Naive thymus-derived CD4-positive, alpha-beta T cell (primary cell): ENCODE measurements at places on chromosomes 1 and 21.
A peak's percentile ranks its signal among the peaks of the same experiment; 100 is the strongest.

DNA sequence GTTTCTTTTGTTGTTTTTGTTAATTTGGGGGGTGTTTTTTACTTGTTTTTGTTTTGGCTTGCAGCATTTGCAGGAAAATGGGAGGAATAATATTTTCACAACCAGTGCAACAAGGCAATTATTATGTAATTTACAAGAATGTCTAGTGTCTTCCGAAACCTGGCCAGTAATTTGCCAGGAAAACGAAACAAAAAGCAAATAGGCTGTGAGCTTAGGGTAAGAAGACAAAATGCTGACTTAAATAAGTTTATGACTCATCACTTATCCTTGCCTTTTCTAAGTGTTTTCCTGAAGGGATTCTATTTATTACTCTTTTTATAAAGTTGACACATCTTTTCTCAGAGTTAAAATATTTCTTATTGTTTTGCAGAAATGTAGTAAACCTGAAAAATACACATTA is 49.8 kb downstream of the KCNT2 start:
- DNase-seq, result no peak

GRCh38 chr1:178412400-178412770 is 84.4 kb downstream of the CLEC20A start:
- DNase-seq, result no peak

DNA sequence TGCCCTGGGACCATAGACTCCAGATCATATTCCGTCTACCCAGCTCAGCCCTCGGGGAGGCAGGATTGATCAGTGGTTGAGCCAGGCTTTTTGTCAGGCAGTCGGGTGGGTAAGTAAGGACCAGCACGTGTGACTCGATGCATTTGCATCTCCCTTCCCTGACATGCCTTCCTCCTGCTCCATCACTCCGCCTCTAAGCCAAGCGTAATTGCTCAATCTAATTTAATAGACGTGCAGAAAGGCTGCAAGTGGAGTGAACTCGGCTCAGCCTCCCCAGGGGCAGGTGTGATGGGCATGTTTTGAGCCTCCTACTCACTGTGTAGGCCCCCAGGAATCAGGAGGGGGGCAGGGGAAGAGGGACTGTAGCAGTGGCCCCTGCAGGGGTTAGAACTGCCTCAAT is 34.6 kb upstream of the GRIK3 start:
- DNase-seq, result no peak

DNA sequence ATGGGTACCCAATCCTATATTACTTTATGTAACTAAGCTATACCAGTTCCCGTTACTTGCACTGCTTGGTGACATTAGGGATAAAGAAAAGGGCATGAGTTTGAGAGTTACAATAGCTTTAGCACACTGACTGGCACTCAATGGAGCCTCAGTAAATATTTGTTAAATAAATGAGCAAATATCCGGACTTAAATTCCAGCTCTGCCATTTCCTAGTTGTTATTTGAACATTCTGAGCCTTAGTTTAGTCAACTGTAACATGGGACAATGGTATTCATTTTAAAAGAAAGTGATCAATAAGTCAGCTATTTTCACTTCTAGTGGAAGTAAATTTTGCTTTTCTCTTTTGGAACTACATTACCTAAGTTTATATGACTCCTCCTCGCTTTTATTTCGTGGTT is 198.7 kb downstream of the ZC3H11B start:
- DNase-seq, result no peak

GRCh38 chr1:25425098-25426085 is 4.8 kb upstream of the RHCE start:
- DNase-seq, result no peak

GRCh38 chr21:44686843-44687561 is 5.0 kb upstream of the KRTAP12-1 start:
- no peak for DNase-seq

- DNase-seq, result no peak
These were observed 9.9 kb downstream of the COL9A2 start for GRCh38 chr1:40307186-40307585.

DNA sequence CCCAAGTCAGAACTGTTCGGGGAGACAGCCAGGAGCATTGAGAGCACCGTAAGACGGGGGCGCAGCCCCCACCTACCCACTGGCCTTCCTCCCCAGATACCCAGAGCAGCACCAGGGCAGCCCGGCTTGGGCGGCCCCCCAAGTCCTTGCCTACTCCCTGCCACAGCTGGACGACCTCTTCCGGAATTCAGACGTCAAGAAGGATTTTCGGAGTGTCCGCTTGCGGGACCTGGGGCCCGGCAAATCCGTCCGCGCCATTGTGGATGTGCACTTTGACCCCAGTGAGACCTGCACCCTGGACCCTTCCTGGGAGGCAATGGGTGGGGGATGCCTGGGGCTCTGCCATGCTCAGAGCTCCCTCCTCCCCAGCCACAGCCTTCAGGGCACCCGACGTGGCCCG is 26.7 kb downstream of the RNF223 start:
- DNase-seq, result no peak

DNA sequence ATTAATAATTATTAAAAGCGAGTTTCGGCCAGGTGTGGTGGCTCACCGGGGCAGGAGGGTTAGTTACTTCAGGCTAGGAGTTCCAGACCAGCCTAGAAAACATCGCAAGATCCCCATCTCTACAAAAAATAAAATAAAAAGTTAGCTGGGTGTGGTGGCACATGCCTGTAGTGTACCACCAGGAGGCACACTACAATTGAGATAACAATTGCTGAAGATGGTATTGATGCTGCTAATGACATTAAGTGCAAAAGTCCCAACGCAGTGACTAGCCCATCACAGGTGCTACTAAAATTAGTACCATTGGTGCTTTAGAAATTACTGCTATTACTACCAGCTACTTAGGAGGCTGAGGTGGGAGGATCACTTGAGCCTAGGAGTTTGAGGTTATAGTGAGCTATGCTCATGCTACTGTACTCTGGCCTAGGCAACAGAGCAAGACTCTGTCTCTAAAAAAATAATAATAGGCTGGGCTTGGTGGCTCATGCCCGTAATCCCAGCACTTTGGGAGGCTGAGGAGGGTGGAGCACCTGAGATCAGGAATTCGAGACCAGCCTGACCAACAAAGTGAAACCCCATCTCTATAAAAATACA is 156.6 kb downstream of the GREM2 start:
- no peak for DNase-seq

- no peak for DNase-seq
These were observed 83.5 kb upstream of the PRDX6 start for GRCh38 chr1:173393659-173394000.

DNA sequence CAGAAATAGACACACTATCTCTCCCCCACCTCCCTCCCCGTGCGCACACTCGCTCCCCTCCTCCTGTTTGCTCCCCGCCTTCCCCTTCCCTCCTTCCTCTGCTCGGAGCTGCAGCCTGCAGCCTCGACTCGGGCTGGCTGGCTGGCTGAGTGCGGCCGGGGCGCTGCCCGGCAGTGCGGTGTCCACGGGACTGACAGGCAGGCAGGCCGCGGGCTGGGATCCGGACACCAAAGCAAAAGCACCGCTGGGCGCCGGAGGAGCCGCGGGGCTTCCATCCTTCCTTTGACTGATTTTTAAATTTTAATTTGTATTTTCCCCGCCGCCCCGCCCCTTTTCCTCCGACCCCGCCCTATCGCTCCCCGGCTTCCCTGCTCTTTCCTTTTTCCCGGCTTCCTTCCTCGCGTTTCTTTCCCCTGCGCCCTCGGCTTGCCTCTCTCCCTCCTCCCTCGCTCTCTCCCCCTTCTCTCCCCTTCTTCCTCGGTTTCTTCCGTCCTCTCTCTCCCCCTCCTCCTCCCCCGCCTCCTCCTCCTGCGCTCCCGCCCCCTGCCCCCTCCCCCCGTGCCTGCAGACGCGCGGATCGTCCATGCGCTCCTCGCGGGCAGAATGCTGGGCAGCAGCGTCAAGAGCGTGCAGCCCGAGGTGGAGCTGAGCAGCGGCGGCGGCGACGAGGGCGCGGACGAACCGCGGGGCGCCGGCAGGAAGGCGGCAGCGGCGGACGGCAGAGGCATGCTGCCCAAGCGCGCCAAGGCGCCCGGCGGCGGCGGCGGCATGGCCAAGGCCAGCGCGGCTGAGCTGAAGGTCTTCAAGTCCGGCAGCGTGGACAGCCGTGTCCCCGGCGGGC is 109.4 kb downstream of the NAV1 start:
- no peak for DNase-seq

DNA sequence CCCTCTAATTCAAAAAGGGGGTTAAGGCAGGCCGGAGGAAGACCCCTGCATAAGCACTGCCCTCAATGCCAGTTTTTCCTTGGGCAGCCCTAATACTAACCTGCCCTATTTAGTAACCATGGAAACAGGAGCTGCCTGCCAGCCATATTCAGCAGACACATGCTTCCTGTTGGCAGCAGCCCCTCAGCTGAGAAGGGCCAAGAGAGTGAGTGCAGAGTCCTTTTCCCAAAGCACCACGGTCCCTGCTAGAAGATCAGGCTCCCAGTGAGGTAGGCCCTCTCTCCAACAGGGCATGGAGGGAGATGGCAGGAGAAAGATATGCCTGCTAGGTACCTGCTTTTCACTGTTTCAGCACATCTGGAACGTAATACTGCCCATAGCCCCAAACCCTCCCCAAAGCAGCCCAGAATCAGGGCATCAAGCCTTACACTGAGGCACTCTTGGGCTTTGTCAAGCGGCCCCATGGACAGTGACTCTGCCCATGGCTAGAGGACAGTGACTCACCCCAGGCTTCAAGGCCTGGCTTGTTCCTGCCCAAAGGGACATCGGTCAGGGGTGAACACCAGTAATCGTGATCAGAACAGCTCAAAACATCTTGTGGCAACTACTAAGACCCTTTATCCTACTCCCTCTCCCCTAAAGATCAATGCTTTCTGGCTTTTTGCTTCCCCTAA is 64.5 kb downstream of the BCAR3 start:
- DNase-seq, result no peak

- DNase-seq, result no peak
These were observed 76.8 kb upstream of the SOX13 start for GRCh38 chr1:203996126-203996525.

DNA sequence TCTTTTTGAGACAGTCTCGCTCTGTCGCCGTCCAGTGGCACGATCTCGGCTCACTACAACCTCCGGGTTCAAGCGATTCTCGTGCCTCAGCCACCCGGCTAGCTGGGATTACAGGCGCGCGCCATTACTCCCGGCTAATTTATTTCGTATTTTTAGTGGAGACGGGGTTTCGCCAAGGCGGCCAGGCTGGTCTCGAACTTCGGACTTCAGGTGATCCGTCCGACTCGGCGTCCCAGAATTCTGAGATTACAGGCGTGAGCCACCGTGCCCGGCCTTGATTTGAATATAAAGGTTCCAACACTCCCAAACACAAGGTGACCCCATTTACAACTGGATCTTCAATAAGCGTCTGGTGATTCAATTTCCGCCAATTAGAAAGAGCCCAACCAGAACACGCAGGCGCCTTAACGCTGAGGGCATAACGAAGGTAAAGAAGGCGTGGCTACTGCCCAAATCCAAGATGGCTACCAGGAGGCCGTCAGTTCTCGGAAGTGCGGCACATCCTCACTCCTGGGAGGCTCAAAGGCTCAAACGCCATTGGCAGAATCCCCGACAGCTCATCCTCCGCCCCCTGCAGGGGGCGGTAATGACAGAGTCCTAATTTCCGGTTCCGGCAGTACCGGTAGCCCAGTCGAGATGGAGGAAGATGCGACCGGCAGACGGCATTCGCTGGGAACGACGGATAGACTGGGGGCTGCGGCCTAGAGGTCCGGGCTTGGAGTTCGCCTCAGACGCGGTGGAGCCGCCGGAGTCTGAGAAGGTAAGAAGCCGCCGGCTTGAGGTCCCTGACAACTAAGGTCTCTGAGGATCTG is at the start of gene SLC25A44:
SLC25A44 (plus strand) TSS at position 617 of the 812 bp plus-strand sequence. CDS start 5,744 bp downstream, outside the sequence.
- peak; percentile 94 for DNase-seq

DNA sequence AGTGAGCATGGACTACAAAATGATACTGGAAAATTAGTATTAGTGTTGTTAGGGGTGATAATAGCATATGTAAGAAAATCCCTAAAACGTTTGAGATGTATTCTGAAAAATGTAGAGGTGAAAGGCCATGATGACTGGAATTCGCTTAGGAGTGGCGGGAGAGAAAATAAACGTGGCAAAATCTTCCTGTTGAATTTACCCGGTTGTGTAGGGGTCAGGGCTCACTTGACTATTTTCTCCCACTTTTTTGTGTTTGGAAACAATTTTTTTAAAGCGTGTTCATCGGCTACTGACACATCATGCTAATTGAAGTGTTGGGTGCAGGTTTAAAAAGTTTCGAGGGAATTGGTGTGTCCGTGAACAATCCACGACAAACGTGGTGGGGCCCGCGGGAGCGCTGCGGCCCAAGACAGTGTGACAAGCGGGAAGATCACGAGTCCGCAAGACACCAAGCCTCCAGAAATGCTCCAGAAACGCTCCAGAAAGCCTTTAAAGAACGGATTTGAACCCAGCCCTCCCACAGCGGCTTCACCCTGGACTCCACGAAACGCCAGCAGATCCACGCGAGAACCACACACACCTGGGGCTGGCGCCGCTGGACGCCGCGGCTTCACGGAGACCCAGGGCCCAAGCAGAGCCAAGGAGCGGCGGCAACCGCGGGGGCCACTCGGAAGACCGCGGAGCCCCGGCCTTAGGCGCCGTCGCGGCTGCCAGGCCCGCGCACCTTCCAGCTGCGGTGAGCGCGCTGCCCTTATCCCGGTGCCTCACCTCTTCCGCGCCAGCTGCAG is 573 bp downstream of the PSMG1 start:
- DNase-seq, result no peak

DNA sequence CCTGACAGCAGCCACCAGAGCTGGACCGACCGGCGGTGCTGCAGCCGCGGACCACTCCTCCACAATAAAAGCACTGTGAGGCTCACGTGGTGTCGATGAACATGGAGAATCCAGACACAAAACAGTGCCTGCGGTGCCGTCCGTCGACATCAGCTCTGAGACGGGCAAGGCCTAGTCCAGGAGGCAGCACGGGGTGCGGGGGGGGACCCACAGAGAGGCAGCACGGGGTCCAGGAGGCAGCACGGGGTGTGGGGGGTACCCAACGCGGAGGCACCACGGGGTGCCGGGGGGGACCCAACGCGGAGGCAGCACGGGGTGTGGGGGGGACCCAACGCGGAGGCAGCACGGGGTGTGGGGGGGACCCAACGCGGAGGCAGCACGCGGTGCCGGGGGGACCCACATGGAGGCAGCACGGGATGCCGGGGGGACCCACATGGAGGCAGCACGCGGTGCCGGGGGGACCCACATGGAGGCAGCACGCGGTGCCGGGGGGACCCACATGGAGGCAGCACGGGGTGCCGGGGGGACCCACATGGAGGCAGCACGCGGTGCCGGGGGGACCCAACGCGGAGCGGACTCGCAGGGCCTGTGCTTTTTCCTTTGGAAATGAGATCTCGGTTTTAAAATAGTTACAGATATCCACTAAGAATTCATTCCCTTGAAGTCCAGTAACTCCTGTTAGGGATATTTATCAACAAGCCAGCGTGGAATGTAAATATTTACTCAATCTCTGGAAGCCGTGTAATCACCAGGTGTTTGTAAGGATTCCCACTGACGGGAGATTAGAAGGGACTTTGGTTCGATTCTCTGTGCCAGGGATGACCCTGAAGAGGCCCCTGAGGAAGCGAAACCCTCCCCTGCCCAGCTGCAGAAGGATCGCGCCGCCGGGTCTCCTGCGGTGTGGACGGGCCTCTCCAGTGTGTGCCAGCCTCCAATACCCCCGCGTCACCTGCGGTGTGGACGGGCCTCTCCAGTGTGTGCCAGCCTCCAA is 52.1 kb downstream of the COL6A1 start:
- DNase-seq, result no peak

- no peak for DNase-seq
These were observed 132.0 kb downstream of the GIPC2 start for GRCh38 chr1:78177708-78178270.

- no peak for DNase-seq
These were observed 368.5 kb upstream of the DPYD start for GRCh38 chr1:98289311-98289710.

GRCh38 chr1:3931007-3931912 is 31.2 kb upstream of the C1orf174 start:
- no peak for DNase-seq
